ENCODE measurements at places on chromosomes 6 and 20. TPM values are rescaled to one million over a fixed set of nuclear protein-coding genes. Genes with fewer than 3 reads are reported as not detected.

GRCh38 chr6:142892254-142893021, 52.5 kb downstream of the HIVEP2 start:
- no peak for DNase-seq

DNA sequence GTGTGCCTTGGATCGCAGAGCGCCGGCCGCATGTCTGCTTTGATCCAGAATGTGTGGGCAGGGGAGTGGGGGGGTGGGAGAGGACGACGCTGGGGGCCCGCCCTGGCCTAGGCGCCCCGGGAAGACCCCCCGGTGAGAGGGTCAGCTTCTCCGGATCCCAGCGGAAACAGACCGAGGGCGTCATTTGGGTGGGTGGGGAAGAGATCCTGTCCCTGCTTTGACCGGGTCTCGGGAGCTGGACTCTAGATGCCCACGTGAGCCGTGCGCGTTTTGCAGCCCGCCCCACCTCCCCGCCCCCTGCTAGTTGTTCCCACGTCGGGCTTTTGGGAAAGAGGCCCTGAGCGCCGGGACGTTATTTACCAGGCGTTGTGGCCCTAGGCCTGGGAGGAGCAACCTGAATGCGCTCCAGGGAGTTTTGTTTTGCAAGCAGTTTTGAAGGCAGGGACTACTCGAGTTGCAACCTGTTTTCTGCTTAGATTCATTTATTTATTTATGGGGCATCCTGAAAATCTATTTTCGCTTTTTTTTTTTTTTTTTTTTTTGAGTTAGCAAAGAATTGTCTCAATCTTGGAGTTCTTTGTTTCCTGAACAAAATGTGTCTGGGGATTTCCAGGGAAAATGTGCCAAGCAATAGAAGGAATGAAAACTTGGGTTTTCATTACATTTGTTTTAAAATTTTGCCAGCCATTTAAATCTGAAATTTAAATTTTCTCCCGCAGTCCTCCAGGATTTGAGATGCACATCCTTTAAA, 1.6 kb downstream of the DSP start:
- no peak for DNase-seq

- no peak for DNase-seq
Observed at GRCh38 chr20:9439806-9440205, 74.6 kb upstream of the LAMP5 start.

DNA sequence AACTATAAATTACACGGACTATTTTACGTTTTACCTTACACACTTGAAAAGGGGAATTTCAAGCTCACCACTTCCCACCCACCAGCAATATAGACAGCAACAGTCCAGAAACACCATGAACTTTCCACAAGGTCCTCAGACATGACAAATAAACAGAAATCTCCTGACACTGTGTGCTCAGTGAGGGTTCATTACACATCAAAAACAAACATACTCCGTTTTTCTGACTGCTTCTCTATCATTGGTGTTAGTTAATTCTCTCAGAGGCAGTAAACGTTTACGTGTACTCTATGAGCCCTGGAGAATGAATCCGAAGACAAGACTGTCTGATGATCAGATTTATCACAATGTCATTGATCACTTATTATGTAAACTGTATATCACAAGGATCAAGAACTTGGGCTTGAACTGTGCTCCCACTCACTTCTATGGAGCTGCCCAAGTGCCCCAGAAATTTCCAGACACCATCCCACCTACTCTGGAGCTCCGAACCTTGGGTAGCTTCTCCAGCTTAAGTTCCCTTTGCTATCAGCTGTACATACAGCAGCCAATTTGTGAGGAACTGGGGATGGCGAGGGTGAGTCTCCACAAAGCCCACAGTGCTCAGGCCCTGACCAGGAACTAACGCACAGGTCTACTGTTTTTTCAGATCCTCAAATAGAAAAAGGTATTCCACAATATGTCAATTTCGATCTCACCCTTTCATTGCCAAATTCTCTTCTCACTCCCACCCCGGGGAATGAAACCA, 86.0 kb downstream of the ALDH8A1 start:
- no peak for DNase-seq

GRCh38 chr20:46056027-46056833, 27.2 kb downstream of the SLC12A5 start:
- peak; percentile 32 for DNase-seq

DNA sequence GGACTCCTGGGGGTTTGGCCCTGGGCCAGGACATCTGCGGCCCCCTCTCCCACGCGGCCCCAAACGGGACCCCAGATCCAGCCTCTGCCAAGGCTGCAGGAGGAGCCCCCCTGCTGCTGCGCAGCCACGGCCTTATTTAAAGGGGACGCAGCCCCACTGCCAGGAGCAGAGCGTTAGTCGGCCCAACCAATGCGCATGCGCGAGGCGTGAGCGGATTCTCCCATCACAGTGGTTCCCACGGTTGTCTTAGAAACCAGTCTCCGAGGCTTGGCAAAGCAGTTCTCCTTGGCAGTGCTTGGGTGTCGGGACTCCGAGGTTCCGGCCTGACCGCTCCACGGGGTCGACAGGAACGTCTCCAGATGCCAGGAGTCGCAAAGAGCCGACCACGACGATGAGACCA, 288.3 kb upstream of the ZNF337 start:
- no peak for DNase-seq

DNA sequence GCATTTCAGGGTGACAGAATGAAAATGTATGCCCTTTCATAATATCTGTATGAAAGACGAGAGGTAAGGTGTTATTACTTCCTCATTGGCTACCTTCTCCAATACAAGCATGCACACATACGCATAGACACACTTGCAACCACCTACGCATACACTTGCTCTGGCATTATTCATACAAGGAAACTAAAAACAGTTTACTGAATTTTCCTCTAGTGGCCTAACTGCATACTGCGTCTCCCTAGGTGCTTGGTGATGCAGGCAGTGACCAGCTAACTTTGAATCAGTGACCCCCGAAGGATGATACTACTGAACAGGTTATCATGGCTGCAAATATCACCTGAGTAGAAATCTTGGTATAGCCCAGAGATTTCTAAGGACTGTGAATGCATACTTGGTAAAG, 593.1 kb downstream of the PKHD1 start:
- no peak for DNase-seq

- no peak for DNase-seq
Observed at GRCh38 chr20:8749101-8749500, 319.8 kb upstream of the PLCB4 start.

- DNase-seq, result no peak
Observed at GRCh38 chr20:57590485-57591288, 29.5 kb downstream of the ZBP1 start.

GRCh38 chr6:110950440-110950839, 8.1 kb upstream of the GTF3C6 start:
- DNase-seq, result no peak

DNA sequence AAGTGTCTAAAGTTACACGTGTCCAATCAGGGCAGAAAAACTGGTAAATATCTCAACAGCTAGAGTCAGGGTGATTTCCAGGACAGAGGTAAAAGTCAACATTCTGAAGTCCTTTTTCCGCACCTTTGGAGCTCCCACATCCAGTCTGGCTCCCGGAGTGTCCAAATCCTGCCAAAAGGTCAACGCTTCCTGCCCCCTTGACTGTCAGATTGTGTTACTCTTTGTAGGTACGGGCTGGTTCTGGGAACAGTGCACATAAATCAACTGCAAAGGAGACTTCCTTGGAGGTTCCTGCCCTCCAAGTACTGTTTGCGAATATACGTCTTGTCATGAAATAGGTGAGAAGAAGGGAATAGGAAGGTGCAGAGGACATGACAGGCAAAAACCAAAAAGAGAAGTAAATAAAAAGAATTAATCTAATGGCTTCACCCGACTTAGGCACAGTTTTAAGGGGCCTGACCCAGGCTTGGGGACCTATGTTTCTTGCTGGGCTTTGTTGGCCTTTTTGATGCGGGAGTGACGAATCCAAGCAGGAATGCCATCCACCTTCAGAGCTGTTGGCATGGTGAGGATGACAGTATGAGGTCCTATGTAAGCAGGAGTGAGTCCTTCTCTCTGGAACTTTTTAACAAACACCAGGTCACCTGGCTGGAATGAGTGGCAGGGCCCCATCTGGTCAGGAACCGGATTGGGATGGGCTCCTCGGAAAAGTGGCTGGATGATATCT, 155.4 kb downstream of the TRIM27 start:
- DNase-seq, result no peak

GRCh38 chr6:38503032-38503773, 136.5 kb downstream of the BTBD9 start:
- DNase-seq, result no peak

DNA sequence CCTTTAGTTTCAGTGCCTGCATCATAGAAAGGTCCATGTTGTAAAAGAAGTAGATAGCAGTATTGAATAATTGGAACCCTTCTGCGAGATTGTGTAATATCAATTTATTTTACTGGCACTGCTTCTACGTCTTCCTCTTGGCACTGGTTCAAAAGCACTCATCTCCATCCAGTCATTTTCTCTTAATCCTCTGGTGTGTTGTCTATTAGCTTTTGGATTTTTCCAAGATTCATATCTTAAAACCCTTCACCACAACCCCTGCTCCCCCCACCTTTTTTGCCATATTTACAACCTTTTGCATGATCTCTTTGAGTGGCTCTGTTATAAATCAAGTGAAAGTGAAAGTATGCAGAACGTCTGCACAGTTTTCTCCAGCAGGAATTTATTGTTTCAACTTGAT, 76.6 kb upstream of the HSF2 start:
- DNase-seq, result no peak

DNA sequence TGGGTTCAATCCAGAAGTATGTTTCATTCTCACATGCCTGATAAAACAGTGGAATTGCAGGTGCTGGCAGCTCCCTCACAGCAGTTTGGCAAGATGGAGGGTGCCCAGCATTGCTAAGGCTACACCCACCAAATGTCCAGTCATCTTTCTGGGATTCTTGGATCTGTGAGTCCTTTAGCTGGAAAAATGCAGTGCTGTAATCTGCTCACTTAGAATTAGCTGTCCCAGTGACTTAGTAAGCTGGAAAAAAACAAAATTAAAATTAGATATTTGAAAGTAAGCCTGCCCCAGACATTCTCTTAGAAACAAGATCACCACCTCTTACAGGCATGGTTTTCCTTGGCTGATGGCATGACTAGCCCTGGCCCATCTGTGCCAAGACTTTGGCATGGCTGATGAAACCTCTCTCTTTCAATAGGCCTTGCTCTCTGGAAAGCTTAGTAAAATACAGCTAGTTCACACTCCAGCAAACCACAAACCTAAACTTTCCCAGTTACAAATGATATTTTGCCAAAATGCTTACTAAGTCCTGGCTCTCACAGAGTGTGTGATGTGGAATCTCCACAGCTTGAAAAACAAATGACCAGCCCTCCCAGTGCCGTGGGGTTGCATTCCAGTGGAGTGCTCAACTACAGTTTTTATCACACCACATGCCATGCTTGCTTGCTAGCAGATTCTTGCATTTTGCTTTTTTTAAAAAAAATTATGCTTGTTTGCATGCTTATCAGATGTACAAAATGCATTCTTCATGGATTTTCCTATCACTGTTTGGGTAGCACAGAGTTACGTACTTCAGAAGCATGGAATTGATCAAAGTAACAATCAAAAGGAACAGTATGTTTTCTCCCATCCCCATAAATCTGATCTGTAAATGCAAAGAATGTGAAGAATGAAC, 261.5 kb downstream of the EYA4 start:
- DNase-seq, result peak; percentile 71

DNA sequence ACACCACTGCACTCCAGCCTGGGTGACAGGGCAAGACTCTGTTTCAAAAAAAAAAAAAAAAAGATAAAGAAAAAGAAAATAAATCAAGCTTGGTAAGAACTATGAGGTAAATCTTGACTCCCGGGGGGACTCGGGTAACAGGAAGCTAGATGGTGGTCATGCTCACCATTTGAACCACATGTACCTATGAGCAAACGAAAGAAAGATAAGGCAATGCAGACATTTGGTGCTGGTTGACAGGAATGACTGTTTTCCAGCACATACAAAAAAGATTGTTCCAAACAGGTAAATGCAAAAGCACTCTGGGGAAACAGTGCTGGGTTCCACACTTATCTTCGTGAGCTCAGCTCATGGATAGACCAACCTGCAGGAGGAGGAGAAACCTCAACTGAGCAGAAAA, 22.8 kb upstream of the PTPN1 start:
- no peak for DNase-seq

- peak; percentile 56 for DNase-seq
Observed at GRCh38 chr20:59149678-59150504, 13.7 kb upstream of the ZNF831 start.

- no peak for DNase-seq
Observed at GRCh38 chr6:10478187-10479040, 42.7 kb upstream of the GCNT2 start.

Gene SPTLC3
- total RNA-seq, result 2.8 TPM

Gene RIPOR3
- 4.7 TPM for total RNA-seq

Gene MACROD2
- 10.4 TPM for total RNA-seq

Gene XKR7
- total RNA-seq, result not detected

Gene CENPW
- not detected for total RNA-seq

Gene MTO1
- 22.6 TPM for total RNA-seq

Gene BMP2
- total RNA-seq, result 8.9 TPM

Gene DEFB132
- total RNA-seq, result not detected

Gene NRSN1
- total RNA-seq, result not detected

Gene MAS1
- total RNA-seq, result not detected

Gene CST5
- total RNA-seq, result not detected

Gene RPL7L1
- total RNA-seq, result 66.7 TPM

Gene SLC23A2
- total RNA-seq, result 10.8 TPM

Gene C20orf96
- 3.4 TPM for total RNA-seq

Gene FKBP1A
- 98.7 TPM for total RNA-seq

Gene SIGLEC1
- 3.9 TPM for total RNA-seq

Gene ZBTB24
- total RNA-seq, result 3.7 TPM
